ENCODE measurements at places on chromosomes 5 and 9.

GRCh38 chr5:72505539-72506157, 1.6 kb downstream of the ZNF366 start:
- no peak for DNase-seq

DNA sequence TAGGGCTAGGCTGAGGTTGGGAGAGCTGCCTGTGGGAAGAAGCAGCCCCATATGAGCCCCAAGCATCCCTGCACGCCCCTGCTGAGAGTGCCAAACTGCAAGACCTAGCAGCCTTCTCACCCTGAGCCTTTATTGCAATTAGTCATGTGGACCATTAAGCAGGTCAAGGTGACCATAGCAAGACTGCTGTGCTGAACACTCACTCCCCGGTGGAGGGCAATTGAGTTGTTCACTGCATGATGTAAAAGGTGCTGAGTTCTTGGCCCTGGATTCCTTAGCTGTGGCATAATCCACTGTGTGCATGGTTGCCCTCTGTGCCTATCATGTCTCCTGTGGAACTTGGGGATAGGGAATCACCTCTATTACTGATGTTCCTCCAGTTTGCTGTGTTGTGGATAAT, 131.1 kb downstream of the FOXD1 start:
- no peak for DNase-seq

DNA sequence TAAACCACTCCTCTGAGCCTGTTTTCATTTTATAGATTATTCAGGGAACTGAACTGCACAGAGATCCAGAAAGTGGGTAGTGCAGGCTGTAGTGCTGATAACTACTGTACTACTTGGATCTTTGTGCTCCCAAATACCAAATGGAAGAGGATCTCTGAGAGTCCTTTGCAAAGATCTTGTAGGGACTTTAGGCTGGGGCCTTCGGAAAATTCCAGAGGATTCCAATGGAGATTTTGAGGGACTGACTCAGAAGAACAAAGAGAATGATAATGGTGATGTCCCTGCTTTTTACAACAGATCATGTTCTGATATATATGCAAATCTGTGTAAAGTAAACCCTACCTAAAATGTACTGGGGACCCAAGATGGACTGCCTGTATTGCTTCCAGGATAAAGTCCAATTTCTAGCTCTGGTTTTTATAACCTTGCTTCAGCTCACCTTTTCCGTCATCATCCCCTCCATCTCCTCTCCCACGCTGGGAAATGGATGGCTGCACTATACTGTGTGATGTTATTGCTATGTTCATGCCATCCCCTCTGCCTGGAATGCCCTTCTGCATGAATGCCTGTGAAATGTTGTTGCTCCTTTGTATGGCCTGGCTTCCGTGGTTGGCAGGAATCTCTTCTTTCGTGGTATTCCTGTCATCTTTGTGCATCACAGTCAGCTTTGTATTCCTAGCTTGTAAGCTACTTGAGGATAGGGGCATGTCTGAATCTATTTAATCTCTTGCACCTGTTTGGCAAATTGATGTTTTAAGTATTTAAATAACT, 9.7 kb upstream of the PSMD5 start:
- DNase-seq = no peak

DNA sequence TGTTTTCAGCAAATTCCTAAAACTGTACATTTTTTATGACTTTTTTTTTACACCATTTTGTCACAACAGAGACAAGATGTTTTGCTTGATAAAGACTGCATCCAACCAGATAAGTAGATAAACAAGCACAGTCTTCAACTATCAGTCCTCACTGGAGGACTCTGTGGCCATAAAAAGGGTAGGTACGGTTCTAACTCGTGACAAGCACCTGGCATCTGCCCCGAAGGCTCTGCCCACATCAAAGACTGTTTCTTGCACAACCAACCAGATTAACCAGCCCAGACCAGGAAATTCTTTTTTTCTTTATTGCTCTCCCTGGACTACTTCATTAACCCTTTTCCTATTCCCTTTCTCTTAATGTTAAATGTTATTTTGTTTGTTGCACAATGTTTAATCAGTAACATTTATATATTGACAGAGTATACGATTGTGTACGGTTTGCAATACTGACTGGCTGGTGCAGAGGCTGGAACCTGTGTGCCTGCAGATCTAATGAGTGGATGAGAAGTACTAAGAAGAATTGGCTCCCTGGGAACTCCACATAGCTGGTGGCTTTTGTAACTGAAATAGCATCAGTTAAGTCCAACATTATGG, 74.1 kb downstream of the SERINC5 start:
- DNase-seq = no peak

- DNase-seq = no peak
Measured at GRCh38 chr5:109762821-109763220, 73.1 kb downstream of the MAN2A1 start.

- DNase-seq = no peak
Measured at GRCh38 chr5:55222092-55222984, 4.8 kb downstream of the MCIDAS start.

All from fibroblast of skin of right biceps (primary cell).